ENCODE measurements at places on chromosomes 2 and 18.

- no peak overlapping the region for H3K4me3 ChIP-seq
- peaks cover 8% of the 10 kb centered on the region for H3K4me1 ChIP-seq
- H3K27ac ChIP-seq, result no peak overlapping the region
- no peaks in the 10 kb centered on the region for H3K27me3 ChIP-seq
These were observed 63.8 kb upstream of the ZC3H15 start for GRCh38 chr2:186422226-186422625.

DNA sequence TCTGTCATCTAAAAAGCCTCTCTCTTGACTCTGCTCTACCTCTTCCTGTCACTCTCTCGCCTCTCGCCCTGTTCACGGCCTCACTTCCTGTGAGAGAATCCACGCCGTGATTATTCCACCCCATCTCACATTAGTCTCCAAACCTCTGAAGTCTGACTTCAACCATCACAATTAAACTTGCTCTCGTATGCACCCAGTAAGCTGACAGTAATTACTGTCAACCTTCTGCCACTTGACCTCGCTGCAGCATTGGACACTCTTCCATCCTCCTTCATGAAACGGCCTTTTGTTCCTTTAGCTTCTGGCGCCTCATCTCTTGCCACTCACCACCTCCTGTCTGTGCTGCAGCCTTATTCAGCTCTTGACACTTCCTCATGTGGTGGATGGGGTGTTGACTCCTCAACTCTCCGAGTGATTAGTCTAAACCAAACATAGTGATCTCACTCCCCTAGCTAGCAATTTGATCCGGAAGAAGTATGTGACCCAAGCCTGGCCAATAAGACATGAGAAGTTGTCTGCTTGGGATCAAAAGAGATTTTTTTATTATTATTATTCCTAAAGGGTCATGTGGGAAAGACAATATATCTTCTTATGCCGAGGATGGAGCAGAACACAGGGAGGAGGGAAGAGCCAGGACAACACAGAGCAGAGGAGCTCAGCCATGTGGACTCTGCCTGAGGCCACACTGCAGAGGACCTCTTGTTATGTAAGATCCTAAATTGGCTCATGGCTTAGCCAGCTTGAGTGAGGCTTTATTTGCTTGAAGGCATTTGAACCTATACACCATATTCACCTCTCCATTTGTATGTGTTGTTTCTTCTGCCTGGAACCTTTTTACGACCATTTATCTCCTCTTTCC, 38.4 kb upstream of the MYO1B start:
- H3K36me3 ChIP-seq, result peaks cover 2% of the 10 kb centered on the region
- no peaks in the 10 kb centered on the region for H3K27me3 ChIP-seq
- DNase-seq, result no peak

DNA sequence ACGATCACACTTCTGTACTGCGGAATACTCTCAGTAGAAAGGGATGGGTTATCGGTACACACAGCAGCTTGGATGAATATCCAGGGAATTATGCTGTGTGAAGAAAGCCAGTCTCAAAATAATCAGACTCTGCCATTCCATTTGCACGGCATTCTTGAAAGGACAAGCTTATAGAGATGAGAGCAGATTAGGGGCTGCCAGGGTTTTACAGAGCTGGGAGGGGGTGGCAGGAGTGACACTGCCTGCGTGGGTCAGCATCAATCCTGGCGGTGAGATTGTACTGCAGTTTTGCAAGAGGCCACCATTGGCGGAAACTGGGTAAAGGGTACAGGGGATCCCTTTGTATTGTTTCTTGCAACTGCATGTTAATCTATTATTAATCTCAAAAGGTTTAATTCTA, 16.6 kb downstream of the KCNG2 start:
- peaks cover 2% of the 10 kb centered on the region for H3K36me3 ChIP-seq
- H3K27ac ChIP-seq, result no peak overlapping the region
- no peaks in the 10 kb centered on the region for H3K4me1 ChIP-seq
- no peak for DNase-seq
- peaks cover 33% of the 10 kb centered on the region for H3K27me3 ChIP-seq
- no peak overlapping the region for H3K4me3 ChIP-seq

DNA sequence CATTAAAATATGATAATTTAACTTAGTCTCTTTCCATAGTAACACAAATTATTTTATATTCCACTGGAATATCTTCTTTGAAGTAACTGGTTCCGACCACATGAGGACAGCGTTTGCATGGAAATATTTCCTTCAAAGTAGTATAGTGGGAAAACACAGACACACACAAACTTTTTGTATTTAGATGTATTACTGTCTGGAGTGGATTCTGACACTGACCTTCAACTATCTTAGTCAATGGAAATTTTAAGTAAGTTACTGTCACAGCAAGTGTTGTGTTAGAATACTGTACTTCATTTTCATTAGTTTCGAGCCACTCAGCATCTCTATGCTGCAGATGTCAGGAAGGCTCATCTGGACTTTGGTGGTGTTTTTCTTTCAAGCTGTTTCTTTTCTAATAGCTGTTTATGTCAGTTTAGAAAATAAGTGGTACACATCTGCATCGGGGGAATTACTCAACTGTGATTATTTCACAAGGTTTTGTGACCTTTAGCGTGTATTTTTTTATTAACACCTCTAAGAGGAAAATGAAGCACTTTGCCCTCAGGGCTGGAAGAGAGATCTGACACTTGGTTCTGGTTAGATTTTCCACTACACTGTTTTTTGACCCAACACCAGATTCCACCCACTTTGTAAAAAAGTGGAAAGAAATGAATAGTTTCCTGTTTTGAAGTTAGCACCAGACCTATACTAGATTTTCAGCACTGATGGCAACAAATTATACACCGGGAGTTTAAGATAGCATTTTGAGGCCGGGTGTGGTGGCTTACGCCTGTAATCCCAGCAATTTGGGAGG, 18.9 kb upstream of the THOC1 start:
- H3K4me3 ChIP-seq, result no peak overlapping the region
- peaks cover 4% of the 10 kb centered on the region for H3K4me1 ChIP-seq
- no peak for DNase-seq
- no peaks in the 10 kb centered on the region for H3K36me3 ChIP-seq
- H3K27me3 ChIP-seq, result peaks cover 33% of the 10 kb centered on the region

GRCh38 chr18:62460851-62461300, 61.9 kb upstream of the ZCCHC2 start:
- no peak for DNase-seq
- no peaks in the 10 kb centered on the region for H3K4me1 ChIP-seq
- no peak overlapping the region for H3K27ac ChIP-seq
- H3K36me3 ChIP-seq, result no peaks in the 10 kb centered on the region
- H3K4me3 ChIP-seq, result no peak overlapping the region

DNA sequence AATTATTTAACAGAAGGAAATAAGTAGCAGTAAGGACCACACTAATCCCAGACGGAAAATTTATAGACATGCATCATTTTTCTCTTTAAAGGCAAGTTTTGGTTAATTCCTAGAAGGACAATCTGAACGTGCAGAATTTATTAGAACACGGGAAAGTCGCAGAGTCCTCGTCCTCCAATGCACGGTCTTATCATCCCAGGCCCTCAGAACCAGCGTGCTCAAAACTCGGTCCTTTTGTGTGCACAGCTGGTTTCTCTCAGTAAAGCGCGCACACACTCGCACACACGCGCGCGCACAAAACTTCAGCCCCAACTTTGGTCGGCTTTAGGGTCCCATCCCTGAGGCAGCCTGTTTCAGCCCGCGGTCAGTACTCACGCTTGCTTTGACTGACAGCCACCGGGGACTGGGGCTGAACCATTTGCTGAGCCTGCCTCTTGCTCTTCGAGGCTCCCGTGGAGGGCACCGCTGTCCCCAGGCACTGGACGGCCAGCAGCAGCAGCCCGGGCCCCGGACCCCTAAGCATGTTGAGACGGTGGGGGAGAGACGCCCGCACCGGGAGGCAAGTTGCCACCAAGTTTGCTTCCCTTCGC, 493 bp downstream of the FN1 start:
- H3K36me3 ChIP-seq, result no peaks in the 10 kb centered on the region
- H3K4me1 ChIP-seq, result peaks cover 11% of the 10 kb centered on the region
- H3K4me3 ChIP-seq, result peak overlapping the region; percentile 70
- no peak overlapping the region for H3K27ac ChIP-seq
- H3K27me3 ChIP-seq, result peaks cover 82% of the 10 kb centered on the region
- no peak for DNase-seq

- peaks cover under 1% of the 10 kb centered on the region for H3K36me3 ChIP-seq
- no peak for DNase-seq
- no peak overlapping the region for H3K27ac ChIP-seq
These were observed 74.6 kb upstream of the TXNDC2 start for GRCh38 chr18:9810994-9811705.
